ENCODE measurements at places on chromosomes 2 and 18.
A peak's percentile ranks its signal among the peaks of the same experiment; 100 is the strongest.

GRCh38 chr2:38095996-38096861 is 20.3 kb upstream of the CYP1B1 start:
- DNase-seq: no peak

- no peak for DNase-seq
Measured at GRCh38 chr2:166960702-166961270, 72.5 kb downstream of the XIRP2 start.

DNA sequence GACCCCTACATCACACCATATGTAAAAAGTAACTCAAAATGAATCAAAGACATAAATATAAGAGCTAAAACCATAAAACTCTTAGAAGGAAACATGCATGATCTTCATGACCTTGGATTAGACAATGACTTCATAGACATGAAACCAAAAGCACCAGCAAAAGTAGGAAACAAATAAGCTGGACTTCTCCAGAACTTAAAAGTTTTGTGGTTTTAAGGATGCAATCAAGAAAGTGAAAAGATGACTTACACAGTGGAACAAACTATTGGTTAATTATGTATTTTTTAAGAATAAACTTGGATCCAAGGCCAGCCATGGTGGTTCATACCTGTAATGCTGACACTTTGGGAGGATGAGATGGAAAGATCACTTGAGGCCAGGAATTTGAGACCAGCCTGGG is 150.2 kb downstream of the GALNT1 start:
- no peak for DNase-seq

GRCh38 chr2:175823002-175823706 is 178.9 kb downstream of the LNPK start:
- DNase-seq: no peak

DNA sequence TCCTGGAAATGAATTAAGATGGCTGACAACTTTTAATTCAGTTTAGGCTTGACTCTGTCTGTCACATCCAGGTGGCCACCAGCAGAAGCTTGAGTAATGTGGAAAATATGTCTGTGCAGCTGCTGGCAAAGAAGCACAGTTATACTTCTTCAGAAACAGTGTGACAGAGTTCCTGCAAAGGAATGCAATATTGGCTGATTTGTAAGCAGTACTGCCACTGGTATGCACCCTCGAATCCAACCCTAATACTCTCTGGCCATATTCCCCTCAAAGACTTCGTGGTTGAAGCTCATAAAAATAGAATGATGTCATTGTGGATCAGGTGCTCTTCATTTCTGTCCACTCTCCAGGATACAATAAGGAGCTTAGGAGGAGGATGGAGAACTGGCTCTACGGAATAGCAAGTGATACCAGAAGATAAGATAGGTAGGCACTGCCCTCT is 86.2 kb downstream of the METTL8 start:
- DNase-seq: no peak

- no peak for DNase-seq
Measured at GRCh38 chr2:126048719-126049118, 607.2 kb upstream of the GYPC start.

- no peak for DNase-seq
Measured at GRCh38 chr2:100580367-100581276, 17.8 kb downstream of the PDCL3 start.

GRCh38 chr2:65343386-65343785 is 89.0 kb downstream of the SPRED2 start:
- no peak for DNase-seq

DNA sequence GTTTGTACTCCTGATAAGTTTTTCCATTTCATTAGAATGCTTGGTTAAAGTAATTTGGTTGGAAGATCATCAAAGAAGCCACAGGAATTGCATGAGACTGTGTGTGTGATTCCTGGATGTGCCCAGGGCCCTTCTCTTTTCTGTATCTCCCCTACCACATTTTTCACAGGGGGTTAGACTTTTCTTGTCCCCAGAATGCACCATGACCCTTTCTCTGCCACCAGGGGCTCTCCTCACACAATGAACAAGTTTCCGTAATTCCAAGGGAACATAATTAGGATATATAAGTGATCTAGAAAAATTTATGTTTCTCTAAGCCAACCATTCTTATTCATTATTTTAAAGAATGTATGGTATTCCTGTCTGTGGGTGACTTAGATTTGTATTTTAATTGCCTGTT is 291.8 kb downstream of the NEDD4L start:
- no peak for DNase-seq

DNA sequence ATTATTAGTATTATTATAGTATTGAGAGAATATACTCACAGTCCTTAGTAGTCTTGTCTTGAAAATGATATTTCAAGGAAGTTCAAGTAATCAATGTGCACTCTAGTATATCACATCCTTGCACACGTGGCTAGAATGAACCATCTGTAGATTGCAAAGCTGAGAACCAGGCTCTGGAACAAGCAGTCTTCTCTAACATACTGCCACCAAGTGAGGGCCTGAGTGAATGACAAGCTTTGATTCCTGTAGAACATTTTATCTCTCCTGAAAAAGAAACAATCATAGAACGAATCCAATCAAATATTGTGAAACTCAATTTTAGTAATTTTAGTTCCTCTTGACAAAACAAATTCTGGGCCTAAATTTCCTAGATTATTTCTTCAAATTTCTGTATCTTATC is 55.3 kb upstream of the SULT1C3 start:
- no peak for DNase-seq

GRCh38 chr2:5984946-5985345 is 292.8 kb downstream of the SOX11 start:
- DNase-seq: no peak

GRCh38 chr2:38074764-38075506 is 1.0 kb downstream of the CYP1B1 start:
- no peak for DNase-seq

GRCh38 chr18:32629981-32630700 is 142.7 kb downstream of the KLHL14 start:
- no peak for DNase-seq

DNA sequence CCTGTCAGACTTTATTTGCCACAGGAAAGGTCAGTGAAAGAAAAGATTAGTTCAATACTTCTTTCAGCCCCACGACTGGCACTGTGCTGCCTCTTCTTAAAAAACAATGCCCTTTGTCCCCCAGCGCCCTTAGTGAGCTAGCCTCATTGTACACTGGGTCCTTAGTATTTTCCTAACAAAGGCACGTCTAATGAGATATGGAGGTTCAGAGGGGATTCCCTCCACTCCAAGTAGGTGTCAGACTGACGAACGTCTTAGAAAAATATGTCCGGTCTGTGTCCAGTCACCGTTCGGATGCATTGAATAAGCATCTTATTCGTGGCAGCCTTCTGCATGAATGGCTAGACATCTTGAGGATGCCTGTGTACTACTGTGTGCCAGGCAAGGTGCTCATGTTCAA is 1.1 kb downstream of the FECH start:
- no peak for DNase-seq

GRCh38 chr18:3449512-3450011 is 410 bp upstream of the TGIF1 start:
- DNase-seq: peak; percentile 67

Measured in thoracic aorta (tissue), 2 donors.